Stimulated activated CD8-positive, alpha-beta memory T cell treated with anti-CD3 and anti-CD28 coated beads, Interleukin-15, amount 100 ng/mL, for 4 hours (primary cell): ENCODE measurements at places on chromosomes 16 and 17.

DNA sequence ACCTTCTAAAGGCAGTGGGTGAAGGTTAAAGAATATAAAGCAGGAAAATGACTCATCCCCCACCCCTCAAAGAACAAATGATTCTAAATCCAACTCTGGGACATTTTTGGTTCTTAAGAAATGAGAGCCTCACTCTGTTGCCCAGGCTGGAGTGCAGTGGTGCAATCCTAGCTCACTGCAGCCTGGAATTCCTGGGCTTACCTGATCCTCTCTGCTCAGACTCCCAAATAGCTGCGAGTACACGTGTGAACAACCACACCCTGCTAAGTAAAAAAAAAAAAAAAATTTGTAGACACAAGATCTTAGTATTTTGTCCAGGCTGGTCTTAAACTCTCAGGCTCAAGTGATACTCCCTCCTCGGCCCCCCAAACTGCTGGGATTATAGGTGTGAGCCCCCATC, 298.8 kb upstream of the MAF start:
- no peak for DNase-seq

GRCh38 chr17:57890857-57891232, 41.0 kb upstream of the MRPS23 start:
- DNase-seq, result no peak

DNA sequence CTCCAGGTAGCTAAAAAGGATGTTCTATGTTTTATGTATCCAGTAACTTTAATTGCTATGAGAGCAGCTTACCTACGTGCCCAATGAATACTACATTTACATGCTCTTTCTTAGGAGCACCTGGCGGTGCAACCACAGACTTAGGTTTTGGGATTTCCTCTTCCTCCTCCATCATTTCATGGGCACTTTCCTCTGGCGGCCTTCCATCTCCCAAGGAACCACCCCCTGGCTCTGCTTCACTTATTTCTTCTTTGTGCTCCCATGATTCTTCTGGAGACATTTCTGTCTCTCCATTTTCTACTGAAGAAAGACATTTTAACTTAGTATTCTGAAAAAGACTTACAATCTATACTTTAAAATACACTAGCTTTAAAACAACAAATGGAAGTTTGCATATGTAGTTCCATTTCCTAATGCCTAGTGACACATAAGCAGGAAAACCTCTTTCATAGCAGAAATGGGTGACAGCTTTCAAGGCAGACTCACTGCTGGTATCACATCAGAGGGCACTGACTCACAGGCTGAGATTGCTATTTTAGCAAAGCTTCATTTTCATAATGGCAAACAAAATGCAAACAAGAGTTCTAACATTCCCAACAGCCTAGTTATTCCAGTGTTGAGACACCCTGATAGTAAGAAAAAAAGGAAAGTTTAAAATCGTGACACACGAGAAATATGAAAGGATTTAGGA, 19.1 kb downstream of the GSPT1 start:
- DNase-seq, result no peak

- DNase-seq, result no peak
These were observed 96.3 kb downstream of the CYLD start for GRCh38 chr16:50838165-50838564.

- no peak for DNase-seq
These were observed 99.4 kb downstream of the CYLD start for GRCh38 chr16:50841081-50841886.

DNA sequence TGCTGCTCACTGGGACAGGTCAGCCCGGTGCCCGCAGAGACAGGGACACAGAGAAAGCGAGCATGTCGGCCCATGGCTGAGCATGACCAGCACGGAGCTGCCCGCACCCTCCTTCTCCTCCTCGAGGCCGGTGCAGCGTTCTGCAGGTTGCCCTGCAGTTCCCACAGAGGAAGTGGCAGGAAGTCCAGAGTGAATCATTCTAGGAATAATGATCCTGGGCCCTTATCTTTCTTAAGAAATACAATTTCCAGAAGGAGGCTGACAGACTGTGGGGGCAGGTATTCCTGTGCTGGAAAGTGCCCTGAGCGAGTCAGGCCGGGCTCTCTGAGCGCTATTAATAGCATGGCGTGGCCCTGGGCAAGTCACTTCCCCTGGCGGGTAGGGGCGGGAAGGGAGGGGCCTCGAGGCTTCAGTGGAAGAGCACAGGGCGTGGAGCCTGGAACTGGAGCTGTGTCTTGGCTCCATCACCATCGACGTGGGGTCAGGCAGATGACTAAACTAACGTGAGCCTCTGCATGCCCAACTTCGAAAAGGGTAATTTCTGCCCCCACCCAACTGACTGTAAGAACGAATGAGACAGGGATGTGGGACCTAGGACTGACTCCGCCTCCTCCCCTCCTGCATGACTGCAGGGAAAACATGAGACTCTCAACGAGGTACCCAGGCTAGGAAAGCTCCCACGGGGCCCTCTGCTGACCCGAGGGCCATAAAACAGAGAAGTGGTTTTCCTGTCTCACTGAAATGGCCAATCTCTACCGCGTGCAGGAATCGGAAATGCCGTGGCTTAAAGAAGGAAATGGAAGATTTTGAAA, 9.8 kb downstream of the TMEM204 start:
- DNase-seq, result peak; percentile 25

DNA sequence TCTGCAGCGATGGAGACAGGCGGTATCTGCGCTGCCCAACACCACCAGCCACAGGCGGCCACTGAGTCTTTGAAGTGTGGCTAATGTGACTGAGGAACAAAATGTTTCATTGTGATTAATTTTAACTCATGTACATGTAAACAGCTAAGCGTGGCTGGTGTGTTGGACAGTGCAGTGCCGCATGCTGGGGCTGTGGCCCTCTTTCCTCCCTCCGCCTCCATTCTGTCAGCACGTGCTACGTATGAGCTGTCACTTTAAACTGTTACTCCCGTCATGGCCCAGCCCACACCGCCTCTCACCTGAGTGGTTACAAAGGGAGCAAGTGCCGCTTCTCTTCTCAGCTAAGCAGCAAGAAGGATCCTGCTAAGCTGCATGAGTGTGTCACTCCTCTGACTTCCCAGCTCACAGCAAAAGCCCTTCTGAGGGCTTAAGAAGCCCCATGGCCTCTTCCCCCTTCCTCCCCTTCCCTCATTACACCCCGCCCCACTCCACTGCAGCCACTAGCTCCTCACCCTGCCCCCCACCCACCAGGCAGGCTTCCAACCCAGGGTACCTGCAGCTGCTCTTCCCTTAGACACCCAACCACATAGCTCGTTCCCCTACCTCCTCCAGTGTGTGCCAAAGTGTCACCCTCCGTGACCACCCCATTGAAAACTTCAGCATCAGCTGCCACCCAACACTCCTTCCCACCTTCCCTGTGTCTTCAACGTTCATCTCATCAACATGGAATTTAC, 15.0 kb downstream of the HASPIN start:
- peak; percentile 57 for DNase-seq

- DNase-seq, result no peak
These were observed 174.6 kb upstream of the RPH3AL start for GRCh38 chr17:527247-527646.

GRCh38 chr16:4699046-4699556, 5.7 kb downstream of the NUDT16L1 start:
- DNase-seq, result no peak

DNA sequence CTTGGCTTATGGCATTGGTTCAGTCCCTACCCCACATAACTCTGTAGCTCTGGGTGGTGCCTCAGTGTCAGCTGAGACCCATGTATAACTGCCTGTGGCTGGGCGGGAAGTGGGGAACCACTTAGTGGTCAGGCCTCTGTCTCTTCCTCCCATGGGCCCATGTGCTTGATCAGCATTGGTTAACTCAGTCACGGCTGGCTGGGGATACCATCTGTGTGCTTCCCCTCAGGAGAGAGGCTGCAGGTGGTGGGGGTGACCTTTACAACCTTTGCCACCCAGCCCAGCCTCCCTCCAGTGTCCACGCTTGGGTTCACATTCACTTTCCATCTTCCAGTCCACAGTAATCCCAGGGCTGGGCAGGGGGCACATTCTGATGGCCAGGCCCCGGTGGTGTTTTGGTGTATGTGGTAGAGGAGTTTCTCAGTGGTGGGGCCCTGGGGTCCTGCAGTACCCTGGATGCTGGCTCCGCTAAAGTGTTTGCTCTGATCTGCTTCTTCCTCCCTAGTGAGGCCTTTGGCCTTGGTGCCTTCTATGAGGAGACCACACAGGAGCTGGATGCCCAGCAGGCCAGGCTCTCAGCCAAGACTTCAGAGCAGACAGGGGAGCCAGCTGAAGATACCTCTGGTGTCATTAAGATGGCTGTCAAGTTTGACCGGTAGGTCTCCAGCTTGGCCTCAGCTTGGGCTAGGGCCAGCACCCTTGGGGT, 10.2 kb upstream of the NFATC3 start:
- DNase-seq, result no peak

DNA sequence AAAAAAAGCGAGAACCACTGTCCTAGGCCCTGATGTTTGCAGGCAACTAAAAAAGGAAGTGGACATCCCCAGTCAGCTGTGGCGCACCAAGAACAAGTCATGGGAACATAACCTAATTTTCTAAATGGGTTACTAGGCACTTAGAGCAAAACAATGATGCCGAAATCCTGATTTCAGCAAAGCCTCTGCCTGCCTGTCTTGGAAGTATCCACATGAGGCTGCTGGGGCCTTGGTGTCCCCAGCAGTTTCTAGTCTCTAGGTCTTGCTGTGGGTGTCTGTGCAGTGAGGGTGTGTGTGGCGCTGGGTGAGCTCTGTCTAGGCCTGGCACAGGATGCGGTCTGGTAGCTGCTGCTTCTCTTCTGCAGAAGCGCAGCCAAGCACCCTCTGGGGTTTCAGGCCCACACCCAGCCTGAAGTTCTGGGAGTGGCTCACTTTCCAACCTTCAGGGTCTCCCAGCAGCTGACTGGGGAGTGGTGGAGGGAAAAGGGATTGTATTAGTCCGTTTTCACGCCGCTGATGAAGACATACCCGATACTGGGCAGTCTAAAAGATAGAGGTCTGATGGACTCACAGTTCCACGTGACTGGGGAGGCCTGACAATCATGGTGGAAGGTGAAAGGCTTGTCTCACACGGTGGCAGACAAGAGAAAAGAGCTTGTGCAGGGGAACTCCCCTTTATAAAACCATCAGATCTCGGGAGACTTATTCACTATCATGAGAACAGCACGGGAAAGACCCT, 21.1 kb downstream of the STH start:
- peak; percentile 23 for DNase-seq

GRCh38 chr17:76275382-76276068, 10.4 kb downstream of the UBALD2 start:
- DNase-seq, result no peak

- no peak for DNase-seq
These were observed 63.7 kb downstream of the HS3ST3A1 start for GRCh38 chr17:13537871-13538643.

GRCh38 chr17:9330611-9331271, 244.9 kb downstream of the STX8 start:
- DNase-seq, result no peak

DNA sequence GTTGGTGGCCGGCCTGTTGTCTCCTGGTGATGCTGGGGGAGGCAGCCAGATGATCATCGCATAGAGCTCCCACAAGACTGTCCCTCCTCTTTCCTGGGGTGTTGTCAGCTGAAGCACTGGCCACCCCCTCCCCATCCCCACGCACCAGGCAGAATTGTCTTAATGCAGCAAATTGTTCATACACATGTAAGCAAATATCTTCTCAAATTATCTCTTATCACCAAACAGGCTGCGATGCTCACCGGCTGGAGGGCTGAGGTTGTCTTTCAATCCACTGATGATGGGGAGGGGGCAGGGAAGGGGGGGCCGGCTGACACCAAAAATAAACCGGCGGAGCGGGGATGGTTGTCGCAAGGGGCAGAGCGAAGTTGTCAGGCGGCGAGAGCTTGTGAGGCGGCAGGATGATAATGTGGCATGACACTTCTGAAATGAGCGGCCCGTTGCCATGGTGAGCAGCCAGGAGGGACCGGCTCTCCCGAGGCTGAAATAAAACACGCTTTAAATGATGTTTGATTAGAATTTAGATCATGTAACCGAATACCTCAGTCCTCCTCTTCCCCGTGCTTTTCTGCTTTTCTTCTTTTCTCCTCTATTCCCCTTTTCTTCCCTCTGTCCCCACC, 59.8 kb downstream of the MRM1 start:
- DNase-seq, result no peak

GRCh38 chr17:78583091-78583490, 5.9 kb upstream of the DNAH17 start:
- DNase-seq, result no peak

DNA sequence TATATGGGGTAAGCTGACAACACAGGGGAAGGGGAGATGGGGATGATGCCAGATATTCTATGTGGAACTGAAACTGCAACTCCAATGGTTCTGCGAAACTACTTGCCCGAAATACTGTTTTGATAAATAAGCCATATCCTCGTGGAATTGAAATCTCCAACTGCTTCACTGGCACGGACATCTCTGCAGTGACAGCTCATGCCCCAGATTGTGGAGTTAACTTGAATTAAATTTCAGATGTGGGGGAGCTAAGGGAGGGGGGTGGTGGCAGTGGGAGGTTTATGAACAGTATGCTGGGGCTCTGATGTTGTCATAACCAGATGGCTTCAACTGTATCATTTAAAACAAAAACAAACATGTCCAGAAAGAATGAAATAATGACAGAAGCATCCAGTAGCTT, 21.8 kb downstream of the NXPH3 start:
- DNase-seq, result no peak
